ENCODE measurements at places on chromosomes 3 and 15.

DNA sequence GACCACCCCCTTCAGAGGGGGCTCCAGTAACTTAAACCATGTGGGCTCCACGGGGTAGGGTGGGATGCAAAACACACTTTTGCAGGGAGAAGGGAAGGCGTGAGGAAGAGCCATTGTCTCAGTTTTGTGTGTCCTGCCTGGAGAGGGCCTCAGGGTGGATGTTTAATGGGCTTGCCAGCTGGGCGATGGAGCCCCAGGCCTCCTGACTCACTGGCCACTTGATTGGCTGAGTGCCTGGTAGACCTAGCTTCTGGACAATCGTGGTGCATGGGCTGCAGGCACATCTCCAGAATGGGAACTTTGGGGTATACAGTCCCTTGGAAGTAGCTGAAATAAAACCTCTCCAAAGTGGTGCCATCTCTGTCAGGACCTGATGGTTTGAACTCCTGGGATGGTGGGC is 118.3 kb upstream of the MRPS22 start:
- DNase-seq: no peak

- no peak for DNase-seq
Observed at GRCh38 chr3:120796976-120797375, 54.4 kb downstream of the GTF2E1 start.

DNA sequence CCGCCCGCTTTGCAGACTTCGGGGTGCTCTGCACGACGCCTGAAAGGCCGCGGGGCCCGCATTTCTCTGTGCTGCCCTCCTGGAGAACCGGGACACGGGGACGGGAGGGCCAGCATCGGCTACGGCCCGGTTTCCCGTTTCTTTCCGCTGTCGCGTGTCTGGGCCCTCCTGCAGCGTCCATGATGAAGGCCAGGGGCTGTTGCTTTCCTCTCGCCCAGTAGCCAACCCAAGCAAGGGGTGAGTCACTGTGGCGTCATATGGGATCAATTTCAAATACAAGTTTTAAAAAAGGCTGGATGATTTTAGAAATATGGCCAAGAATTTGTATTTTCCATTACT is 435 bp downstream of the SLC35G2 start:
- no peak for DNase-seq

DNA sequence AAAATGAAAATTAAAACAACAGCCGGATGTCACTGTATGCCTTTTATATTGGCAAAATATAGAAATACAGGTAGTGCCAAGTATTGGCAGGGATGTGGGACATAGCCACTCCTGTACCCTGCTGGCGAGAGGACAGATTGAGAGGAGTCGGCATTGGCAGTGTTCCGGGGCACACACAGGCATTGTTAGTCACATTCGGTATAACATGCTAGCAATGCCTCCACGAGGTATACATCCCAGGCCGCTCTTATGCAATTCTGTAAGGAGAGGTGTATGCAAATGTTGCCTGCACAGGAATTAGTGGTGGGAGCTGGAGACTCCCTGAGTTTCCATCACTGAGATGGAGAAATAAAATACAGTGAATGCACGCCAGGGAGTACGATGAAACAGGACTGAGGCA is 99.4 kb upstream of the DLG1 start:
- no peak for DNase-seq

DNA sequence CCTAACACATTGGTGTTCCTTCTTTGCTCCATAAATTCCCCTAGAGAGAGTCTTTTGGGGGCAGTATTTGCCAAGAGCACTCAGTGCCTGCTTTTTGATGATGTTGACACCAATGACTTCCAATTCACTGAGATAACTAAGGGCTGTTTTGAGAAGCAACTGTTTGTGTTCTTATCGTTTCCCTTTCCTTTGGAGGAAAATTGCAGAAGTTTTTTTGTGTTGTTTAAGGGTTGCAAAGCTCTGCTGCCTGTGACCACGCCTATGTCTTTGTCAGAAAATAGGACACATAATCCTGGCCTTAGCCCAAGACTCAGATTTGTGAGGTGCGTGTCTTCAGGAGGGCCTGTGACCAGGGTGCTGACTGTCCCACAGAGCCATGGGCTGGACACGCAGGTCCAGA is 99.6 kb downstream of the FAM43A start:
- no peak for DNase-seq

- peak; percentile 74 for DNase-seq
Observed at GRCh38 chr3:18445401-18446148, 20.4 kb upstream of the SATB1 start.

DNA sequence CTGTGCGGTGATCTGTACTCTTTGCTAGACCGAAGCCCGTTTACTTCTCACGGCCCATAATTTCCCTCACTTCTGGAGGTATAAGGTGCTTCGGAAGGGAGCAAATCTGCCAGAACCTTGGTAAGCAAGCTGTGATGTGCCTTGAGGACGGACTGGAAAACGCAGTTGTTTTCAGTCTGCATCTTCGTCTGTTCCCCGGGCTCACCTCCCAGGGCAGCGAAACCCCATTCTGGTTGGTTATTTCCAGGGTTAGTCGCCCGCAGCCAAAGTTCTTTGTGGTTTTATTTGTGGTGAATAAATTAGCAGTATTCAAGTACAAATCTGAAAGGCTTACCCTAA is 401 bp downstream of the RAMAC start:
- no peak for DNase-seq
